ENCODE measurements at places on chromosomes 1 and 21. TPM values are rescaled to one million over a fixed set of nuclear protein-coding genes. Genes with fewer than 3 reads are reported as not detected.

GRCh38 chr21:43331962-43332828 lies 94.7 kb downstream of the SIK1 start:
- no peak overlapping the region for H3K4me3 ChIP-seq
- no peaks in the 10 kb centered on the region for H3K36me3 ChIP-seq
- no peaks in the 10 kb centered on the region for H3K27me3 ChIP-seq
- peaks cover 41% of the 10 kb centered on the region for H3K4me1 ChIP-seq
- DNase-seq: no peak
- H3K27ac ChIP-seq: peak overlapping the region; percentile 99

KRTAP11-1 gene
- not detected for total RNA-seq

KLF17 gene
- total RNA-seq: not detected

DNA sequence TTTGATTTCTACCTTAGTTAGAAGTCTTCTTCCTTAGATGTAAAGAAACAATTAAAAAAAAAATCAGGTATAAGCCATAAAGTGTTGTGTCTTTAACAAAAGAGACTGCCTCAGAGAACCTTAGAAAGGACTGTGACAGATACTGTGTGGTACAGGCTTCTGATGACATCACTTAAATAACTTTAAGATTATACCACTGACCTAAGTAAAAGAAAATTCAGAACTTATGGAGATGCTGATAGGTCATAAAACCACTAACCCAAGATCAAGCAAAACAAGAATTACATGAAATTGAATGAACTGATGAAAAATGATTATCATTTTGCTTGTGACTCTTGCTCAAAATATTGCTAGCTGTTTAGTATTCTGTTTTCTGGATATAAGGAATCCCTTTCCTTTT lies 220.8 kb downstream of the NRIP1 start:
- no peak overlapping the region for H3K27ac ChIP-seq
- no peak overlapping the region for H3K4me3 ChIP-seq
- no peaks in the 10 kb centered on the region for H3K4me1 ChIP-seq
- no peak for DNase-seq
- H3K36me3 ChIP-seq: peaks cover 29% of the 10 kb centered on the region

DNA sequence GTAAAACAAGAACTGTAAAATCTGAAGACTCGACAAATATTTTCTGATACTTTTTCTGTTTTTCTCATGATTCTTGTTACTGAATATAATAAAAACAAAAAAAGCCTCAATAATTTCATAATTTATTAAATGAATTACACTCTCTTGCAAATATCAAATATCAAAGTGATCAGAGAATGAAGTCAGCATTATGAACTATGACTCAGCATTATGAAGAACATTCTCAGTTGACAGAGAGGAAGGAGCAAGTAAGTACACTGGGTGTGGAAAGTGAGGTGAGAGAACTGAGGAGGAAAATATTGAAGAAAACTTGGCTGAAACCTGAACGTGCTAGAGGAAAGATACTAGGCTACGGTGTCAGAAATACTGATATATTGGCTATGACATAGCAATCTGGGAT lies 529.5 kb downstream of the KCNT2 start:
- no peak overlapping the region for H3K4me3 ChIP-seq
- no peaks in the 10 kb centered on the region for H3K27me3 ChIP-seq
- no peak for DNase-seq
- no peaks in the 10 kb centered on the region for H3K36me3 ChIP-seq
- H3K27ac ChIP-seq: no peak overlapping the region

DNA sequence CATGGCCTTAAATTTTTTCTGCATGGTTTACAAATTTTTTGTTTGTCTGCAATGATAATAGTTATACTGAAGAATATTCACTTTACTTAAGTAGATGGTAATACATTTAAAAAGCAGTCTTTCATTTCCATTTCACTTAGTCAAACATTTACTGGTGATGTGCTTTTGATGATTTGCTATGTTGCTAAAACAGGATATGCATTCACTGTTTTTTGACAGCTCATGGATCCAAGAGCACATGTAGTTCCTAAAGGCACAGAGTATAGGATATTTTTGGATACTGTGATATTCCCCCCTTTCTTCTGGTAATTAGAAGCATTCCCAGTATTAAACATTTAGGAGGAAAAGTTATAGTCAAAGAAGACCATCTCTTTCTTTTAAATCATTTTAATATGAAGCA lies 45.9 kb downstream of the RAP1A start:
- no peak for DNase-seq
- no peak overlapping the region for H3K4me3 ChIP-seq
- H3K27ac ChIP-seq: no peak overlapping the region

DNA sequence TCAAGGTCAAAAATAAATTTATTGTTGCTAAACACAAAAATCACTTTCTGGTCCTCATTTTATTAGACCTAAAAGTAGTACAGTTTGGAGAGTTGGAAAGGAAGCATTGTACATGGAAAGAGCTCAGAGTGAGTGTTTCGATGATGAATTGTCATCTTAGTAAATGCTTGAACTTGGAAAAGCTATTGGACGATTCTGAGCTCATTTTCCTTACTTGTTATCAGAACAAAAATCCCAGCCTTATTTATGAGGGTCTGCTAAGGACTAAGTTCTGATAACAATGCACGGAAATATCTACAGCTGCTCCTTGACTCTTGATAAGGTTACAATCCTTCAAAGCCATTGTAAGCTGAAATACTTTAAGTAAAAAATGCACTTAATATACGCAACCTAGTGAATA lies 710.0 kb upstream of the PTBP2 start:
- peak overlapping the region; percentile 58 for H3K27ac ChIP-seq
- H3K36me3 ChIP-seq: no peaks in the 10 kb centered on the region
- no peak for DNase-seq

KCNN3 gene
- 1.2 TPM for total RNA-seq

FAM72D gene
- 1.1 TPM for total RNA-seq

GJA5 gene
- total RNA-seq: 0.62 TPM
